ENCODE measurements at places on chromosomes 5 and 9.

GRCh38 chr5:65413822-65414221 lies 67.9 kb downstream of the ADAMTS6 start:
- no peak for DNase-seq

- no peak for DNase-seq
Observed at GRCh38 chr9:127773272-127773671, 5.2 kb downstream of the SH2D3C start.

GRCh38 chr5:43772764-43773477 lies 169.9 kb downstream of the NNT start:
- DNase-seq: no peak

DNA sequence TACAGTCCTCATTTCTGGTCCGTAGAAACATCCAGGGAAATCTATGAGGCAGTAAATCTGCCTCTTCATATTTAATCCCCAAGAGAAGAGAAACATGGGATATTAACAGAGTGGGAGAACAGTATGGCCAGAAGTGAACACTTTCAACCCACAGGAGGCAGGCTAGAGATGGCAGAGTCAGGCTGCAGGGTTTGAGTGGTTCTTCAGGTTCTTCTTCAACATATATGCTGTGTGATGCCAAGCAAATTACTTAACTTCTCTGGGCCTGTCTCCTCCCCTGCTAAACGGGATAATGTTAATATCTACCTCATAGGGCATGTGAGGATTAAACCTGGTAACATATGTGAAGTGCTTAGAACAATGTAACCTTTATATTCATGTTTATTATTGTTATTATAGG lies 321.8 kb downstream of the PSAT1 start:
- no peak for DNase-seq

- no peak for DNase-seq
Observed at GRCh38 chr9:129901993-129902739, 66.9 kb downstream of the USP20 start.

DNA sequence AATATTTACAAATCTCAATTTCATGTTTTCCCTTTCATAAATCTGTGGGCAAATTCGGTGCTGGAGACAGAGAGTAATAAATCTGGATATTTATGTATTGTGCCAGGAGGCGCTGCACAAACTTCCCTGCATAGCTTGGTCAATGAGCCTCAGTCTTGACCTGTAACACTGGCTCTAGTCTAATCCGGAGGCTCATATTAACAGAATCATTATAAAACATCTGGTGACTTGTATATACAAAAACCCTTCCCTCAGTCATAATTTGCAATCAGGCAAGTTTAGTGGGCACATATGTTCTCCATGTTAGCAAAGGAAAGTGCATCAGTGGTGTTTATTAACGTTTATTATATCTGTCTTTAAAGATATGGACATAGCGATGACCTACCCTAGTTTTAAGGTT lies 104.0 kb upstream of the BNC2 start:
- no peak for DNase-seq

- no peak for DNase-seq
Observed at GRCh38 chr9:107316795-107317661, 33.9 kb downstream of the RAD23B start.

GRCh38 chr5:123719004-123719403 lies 207.0 kb downstream of the CSNK1G3 start:
- DNase-seq: no peak

DNA sequence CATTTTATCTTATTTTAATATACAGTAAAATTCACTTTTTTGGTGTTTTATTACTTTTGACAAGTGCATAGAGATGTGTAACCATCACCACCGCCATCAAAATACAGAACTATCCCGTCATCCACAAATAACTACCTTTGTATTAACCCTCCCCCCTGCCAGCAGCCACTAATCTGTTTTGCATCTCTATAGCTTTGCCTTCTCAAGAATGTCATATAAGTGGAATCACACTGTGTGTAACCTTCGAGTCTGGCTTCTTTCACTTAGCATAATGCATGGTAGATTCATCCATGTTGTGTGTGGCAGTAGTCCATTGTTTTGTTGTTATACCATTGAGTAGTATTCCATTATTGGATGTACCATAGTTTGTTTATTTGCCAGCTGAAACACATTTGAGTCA lies 98.8 kb downstream of the BOD1 start:
- no peak for DNase-seq

DNA sequence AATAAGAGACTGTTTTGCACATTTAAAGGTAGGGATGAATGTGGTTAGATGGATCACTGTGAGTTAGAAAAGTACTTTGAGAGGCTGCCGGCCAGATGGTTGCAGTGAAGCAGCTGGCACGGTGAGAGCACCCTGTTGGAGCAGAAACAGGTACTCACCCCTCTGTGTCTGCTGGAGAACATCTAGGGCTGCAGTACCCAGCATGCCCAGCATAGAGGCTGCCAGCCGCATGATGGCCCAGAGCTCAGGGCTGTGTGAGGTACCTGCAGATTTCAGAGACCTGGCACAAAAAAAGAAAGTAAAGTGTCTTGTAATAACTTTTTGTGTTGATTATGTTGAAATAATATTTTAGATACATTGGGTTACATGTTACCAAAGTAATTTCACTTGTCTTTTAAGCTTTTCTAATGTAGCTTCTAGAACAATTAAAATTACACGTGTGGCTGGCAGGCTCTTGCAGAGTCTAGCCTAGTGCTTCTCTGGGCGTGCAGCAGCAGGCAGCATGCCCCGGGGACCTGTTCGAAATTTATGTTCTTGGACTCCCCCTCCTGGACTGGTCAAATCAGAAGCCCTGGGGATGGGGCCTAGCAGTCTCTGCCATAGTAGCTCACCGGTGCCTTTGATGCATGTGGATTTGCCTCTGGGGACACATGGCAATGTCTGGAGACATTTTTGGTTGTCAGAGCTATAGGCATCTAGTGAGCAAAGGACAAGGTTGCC lies 11.1 kb downstream of the WDR5 start:
- no peak for DNase-seq

DNA sequence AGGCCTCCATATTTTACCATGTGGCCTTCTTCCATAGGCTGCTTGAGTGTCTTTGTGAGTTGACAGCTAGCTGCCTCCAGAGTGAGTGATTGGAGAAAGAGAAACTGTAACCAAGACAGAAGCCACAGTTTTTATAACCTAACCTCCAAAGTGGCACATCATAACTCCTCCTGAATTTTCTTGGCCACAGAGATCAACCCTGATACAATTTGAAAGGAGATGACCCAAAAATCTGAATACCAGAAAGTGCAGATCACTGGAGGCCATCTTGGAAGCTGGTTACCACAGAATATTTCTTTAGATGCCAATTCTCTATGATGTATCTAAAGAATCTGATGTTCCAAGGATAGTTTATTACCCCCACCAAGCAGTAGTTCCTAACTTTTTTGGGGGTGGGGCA lies 254.3 kb upstream of the PDE4D start:
- DNase-seq: no peak

GRCh38 chr9:136711751-136712689 lies at the start of gene DIPK1B:
TSS of gene DIPK1B (plus strand) at chr9:136712572. CDS start at chr9:136712666, 94 bp downstream.
- no peak for DNase-seq

GRCh38 chr5:74953937-74954720 lies 87.9 kb upstream of the FAM169A start:
- no peak for DNase-seq

DNA sequence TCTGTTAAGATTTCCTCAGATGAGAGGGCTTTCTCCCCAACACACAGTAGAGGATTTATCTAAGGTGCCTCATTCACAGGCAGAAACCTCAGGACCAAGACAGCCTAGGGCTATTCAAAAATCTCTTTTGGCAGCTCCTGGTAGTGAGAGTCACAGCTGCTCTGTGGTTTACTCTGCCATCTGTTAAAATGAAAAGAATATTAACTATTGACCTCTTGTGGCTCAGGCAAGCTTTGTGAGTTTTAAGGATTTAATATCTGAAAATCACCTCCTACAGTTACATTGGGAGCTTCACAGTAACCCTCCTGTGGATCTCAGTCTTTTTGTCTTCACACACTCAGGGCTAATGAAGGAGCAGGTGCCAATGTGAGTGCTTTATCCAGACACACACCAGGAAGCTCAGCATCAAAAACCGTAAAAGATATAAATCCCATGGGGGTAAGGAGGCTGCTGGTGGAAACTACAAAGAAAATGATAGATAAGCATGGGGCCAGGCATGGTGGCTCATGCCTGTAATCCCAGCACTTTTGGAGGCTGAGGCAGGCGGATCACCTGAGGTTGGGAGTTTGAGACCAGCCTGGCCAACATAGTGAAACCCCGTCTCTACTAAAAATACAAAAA lies 29.7 kb downstream of the PPP1R2B start:
- no peak for DNase-seq

DNA sequence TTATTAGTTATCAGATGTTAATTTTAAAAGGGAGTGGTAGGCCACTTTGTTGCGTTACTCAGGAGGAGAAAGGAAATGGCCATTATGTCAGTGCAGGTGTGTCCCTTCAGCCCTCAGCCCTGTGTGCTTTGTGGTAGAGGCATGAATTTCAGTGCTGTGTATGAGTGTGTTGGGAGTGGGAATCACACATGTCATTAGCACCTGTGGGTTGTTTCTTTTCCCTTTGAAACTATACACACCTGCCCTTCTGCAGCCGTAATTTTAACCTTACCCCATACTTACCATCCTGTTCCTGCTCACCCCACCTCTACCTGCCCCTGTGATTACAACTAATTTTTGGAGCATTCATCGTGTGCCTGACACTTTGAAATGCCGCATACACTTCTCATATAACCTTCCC lies 156.4 kb downstream of the ARHGAP26 start:
- DNase-seq: no peak

DNA sequence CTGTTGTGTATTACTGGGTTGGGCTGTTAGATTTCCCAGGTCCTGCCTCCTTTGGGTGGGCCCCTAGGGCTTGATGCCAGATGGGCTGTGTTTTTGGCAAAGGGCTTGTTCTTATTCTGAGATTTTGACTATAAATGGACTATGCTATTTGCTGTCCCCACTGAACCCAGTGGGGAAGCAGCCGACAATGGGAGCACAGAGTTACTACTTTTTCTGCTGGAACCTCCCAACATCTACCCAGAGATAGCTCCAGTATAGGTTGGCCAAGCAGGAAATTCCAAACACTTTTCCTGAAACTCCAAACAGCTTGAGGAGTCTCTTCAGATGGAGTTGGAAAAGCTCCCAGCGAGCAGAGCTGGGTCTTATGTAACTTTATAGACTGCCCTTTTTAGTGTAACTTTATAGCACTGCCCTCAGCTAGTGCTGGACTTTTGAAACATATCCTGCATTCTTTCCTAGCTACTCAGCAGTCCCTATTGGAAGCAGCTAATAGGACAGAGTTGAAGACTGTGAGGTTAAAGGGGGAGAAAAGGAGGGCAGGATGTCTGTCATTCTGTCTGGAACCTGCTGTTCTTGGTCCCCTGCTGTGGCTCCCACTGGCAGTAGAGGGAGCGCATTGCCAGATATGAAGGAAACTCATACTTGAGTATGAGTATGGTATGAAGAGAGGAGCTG lies 21.0 kb downstream of the RUSC2 start:
- DNase-seq: no peak

GRCh38 chr5:95878417-95879323 lies 56.1 kb upstream of the GLRX start:
- DNase-seq: no peak

- DNase-seq: no peak
Observed at GRCh38 chr5:173669483-173669882, 53.0 kb upstream of the BOD1 start.

- DNase-seq: no peak
Observed at GRCh38 chr9:116165912-116166311, 12.3 kb downstream of the PAPPA start.

- no peak for DNase-seq
Observed at GRCh38 chr9:112970939-112971338, 41.1 kb downstream of the ZNF883 start.

GRCh38 chr5:40667161-40667663 lies 12.5 kb upstream of the PTGER4 start:
- DNase-seq: no peak

DNA sequence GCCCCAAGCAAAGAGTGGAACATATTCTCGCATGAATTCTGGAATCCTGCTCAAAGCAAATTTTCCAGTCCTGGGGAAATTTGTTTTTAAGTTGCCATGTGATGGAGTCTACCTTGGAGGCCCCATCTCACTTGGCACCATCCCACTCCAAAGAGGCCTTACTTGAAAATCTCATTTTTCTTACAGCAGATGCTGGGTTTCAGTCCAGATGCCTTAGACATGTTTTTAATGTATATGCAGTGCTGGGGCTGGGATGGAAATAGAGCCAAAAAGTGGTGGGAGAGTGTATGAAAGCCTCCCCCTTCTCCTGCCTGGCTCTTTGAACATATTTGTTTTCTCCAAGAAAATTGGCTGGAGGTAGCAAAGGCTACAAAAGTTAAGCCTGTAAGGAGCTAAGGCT lies 493.7 kb downstream of the ENC1 start:
- DNase-seq: no peak

GRCh38 chr5:168851902-168852321 lies 272.7 kb upstream of the PANK3 start:
- no peak for DNase-seq

DNA sequence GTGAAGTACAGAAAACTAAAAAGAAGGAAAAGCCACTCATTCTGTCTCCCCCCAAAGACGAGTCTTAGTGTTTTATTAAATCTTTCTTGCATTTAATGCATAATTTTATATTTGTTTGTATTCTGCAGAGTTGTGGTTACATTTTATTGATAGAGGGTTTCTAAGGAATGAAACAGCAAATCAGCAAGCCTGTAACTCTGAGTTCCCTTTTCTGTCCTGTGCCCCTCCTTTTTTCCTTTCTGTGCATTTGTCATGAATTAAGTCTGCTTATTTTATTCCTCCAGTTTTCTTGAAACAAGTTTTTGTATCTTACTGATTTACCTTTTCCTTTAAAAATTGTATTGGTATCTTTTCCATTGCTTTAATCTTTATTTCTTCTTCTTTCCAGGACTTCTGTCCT lies 132.8 kb downstream of the MUSK start:
- DNase-seq: no peak

DNA sequence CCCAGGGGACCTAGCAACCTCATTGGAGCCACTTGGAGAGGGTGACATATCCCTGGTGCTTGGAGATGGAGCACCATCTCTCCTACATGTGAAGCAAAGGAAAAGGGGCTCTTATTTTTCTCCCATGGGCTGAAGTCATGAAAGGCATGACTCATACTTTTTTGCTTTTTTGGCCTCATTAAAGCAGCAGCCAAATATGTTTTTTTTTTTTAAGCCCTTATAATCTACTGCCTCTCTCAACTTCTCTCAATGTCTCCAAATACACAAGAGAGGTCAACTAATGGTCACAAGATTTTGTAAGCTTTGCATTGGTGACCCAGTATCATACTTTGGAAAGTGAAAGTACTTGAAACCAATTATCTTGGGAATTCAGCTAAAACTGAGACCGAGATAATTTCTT lies 1.6 kb upstream of the CFAP90 start:
- DNase-seq: no peak

DNA sequence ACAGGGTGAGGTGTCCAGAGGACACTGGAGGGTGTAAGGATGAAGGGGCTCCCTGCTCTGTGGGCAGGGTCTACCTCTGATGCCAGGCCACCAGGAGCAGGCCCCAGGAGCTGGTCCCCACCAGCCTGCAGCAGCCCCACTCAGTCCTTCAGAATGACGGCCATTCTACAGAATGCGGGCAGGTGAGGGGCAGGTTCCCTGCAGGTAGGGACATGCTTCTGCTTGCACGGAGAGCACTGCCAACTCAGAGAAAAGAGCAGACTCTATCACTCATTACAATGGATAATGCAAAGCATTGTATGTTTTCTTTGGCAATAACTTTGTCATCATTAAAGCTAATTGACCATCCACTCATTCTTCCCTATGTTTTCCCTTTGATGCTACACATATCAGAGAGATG lies 39.0 kb downstream of the DDX31 start:
- DNase-seq: no peak

- no peak for DNase-seq
Observed at GRCh38 chr9:126894052-126894603, 20.5 kb upstream of the RALGPS1 start.
